GM12891 (cell line): ENCODE measurements at places on chromosomes 7 and 10.

- no peak for DNase-seq
Measured at GRCh38 chr10:79066411-79067240, 2.1 kb upstream of the ZMIZ1 start.

GRCh38 chr7:142733271-142733670 lies 16.0 kb upstream of the PRSS1 start:
- no peak for DNase-seq

DNA sequence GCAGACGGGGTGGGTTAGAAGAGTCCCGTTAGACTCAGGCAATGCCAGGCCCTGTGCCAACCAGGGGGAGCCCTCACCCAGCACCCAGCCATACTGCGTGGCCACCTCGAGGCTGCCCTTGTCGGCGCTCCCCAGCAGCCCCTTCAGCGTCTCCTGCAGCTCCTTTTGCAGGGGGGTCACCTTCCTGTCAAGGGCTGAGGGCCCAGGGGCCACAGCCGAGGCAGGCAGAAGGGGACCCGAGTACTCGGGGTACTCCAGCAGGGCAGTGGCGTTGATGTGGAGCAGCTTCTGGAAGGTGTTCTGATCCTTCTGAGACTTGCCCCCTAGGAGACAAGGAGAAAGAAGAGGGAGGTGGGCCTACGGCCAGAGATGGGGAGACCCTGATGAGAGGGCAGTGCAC lies 9.7 kb downstream of the TBRG4 start:
- DNase-seq = no peak

DNA sequence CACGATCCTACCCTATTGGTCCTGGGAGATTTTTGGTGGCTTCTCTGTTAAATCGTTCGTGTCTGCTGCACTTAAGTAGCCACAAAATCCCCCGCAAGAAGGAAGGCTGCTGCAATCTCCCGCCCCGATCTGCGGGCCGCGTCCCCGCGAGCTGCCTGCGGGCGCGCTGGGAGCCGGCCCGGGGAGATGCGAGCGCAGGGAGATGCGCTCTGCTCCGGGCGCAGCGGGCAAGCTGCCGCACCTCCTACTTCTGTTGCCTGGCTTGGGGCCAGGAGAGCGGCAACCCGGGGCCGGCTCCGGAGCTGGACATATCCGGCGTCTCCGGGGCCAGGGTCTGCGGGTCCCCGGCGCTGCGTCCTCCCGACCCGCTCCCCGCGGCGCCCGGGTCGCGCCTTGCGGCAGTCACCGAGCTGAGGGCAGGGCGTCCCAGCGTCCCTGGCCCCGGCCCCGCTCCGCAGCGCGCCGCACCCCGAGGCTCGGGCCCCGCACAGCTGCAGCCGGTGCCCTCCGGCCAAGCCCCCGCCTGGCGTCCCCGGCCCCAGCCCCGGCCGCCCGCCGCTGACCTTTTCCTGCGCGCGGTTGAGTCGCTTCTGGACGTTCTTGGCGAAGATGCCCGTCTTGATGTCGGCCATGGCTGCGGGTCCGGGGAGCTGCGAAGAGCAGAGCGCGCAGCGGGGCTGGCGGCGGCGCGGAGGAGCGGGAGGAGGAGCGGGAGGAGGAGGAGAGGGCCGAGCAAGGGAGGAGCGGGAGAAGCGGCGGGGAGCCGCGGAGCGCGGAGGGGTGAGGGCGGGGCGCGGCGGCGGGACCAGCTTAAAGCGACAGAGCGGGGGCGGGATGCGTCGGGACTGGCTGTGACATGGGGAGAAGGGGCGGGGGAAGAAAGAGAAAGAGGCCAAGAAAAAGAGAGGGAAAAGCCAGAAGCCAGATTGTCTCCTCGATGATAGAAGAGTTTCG lies at the start of gene AMPH:
AMPH (minus strand) TSS at position 654 of the 954 bp plus-strand sequence; CDS start at position 632, 22 bp downstream.
- peak; percentile 21 for DNase-seq

- DNase-seq = no peak
Measured at GRCh38 chr7:40815512-40815911, 680.7 kb downstream of the SUGCT start.

DNA sequence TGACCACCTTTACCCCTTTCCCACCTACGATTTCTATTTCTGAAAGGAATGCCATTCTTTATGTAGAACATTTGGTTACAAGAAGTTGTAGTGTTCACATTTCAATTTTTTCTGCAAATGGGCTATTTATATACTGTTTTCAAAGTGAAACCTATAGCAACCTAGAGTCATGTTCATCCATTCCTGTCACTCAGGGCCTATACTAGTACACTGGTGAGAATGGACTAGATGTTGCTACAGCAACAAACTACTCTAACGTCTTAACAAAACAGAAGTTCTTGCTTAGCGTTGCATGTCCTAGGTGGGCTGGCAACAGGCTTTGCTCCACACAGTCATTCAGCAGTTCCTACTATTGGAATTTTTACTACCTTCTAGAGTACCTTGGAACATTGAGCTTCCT lies 16.3 kb downstream of the CASD1 start:
- DNase-seq = no peak

DNA sequence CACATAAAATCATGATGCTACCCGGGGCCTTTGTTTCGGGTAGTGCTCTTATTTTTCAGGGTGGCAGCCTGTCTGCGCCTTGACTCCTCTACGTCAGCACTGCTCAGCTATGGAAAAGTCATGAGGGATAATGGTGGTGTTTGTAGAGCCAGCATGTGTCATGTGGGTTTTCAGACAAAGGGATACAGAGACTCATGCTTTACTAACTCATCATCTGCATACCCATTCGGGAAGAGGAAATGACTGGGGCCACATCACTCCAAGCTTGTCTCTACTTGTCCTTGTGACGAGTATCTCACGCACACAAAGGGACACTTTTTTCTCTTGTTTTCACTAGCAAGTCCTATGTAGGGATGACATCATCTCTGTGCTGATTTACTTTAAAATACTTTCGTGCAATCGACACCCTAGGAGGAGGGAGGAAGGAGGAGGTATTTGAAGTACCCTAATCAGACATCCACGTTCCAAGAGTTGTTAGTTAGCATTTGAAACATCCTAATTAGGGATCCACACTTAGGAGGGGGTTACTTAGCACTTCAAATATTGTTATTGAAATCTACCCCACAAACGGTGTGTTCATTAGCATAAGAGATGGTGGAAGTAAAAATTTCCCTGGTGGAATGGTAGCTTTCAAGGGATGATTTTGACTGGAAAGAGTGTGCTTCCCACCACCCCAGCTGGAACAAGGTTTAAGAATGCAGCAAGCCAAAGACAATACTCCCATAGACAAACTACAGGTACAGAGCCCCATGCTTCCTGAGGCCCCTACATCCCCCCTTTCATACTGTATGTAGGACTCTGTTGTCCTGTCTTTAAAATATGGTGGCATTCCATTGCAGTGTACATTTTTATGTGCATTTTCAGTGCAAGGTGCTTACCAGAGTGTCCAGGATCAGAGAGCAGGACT lies 52.0 kb downstream of the THNSL1 start:
- DNase-seq = no peak

- no peak for DNase-seq
Measured at GRCh38 chr7:32958046-32959025, 1.1 kb downstream of the FKBP9 start.

DNA sequence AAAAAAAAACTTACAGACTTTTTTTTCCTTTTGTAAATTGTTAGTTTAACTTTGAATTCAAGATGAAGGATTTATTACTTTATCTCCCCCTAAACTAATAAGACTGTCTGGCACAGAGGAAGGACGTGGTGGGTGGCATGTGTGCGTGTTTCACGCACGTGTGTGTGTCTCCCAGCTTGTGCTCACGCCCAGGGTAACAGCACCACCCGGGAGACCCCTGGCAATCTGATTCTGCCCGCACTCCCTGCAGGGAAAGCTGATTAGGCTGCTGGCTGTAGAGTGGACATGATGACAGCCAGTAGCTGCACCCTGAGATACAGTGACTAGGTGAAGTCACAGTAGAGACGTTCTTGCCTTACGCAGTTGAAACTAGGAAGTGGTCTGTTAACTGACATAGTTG lies 25.3 kb downstream of the WIPI2 start:
- DNase-seq = no peak

DNA sequence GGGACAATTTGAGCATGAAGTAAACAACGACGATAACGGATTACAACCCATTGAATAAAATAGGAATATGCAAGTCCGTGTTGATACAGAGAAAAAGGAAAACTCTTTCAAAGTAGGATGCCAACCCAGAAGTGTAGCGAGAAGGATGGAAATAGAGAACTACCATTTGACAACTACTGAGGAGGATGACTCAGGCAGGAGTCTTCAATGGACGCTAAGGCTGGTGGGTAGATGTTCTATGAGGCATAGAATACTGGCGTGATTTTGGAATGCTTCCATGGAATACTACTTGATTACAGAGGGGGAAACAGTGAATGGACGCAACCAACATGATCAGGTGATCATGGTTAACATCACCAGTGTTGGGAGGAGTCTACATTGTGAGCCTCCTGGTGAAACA lies 828 bp upstream of the CFAP70 start:
- DNase-seq = no peak

DNA sequence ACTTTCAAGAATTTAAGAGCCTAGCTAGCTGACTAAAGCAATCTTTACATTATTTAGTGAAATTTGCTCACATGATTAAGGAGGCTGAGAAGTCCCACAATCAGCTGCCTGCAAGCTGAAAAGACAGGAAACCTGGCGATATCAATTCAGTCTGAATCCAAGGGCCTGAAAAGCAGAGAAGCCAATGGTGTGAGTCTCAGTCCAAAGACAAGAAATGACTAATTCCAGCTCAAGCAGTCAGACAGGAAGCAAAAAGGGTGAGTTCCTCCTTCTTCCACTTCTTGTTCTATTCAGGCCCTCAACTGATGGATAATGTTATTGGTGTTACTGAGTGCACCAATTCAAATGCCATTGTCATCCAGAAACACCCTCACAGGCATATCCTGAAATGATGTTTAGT lies 1231.6 kb upstream of the CELF2 start:
- DNase-seq = no peak

GRCh38 chr10:14558025-14558424 lies 216.7 kb downstream of the FAM107B start:
- DNase-seq = no peak

GRCh38 chr7:29208410-29209250 lies 14.1 kb downstream of the CHN2 start:
- DNase-seq = no peak

DNA sequence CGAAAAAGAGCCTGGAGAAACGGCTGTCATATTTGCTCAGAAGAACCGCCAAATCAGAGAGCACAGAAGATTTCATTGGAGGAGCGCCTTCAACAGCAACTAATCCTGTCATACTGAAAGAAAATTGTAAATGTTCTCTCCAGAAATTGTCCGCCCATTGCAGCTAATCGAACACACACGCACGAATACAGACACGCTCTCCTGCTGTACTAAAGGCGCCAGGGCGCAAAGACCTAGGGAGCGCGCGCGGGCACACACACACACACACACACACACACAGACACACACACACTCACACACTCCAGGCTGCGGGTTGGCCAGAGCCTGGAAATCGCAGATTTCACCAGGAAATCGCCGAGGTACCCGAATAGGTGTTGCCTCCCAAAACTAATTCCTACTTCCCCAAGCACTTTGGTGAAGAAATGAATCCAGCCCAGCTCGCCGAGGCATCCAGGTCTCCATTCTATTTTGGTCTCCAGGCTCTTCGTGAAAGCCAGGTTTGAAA lies at the start of gene CHRM2:
CHRM2 (plus strand) TSS at position 157 of the 505 bp plus-strand sequence. CDS start 146,214 bp downstream, outside the sequence.
- no peak for DNase-seq

GRCh38 chr7:100687751-100688300 lies 6.2 kb downstream of the GIGYF1 start:
- DNase-seq = peak; percentile 10

- DNase-seq = no peak
Measured at GRCh38 chr10:28533186-28533564, 257 bp downstream of the WAC start.

DNA sequence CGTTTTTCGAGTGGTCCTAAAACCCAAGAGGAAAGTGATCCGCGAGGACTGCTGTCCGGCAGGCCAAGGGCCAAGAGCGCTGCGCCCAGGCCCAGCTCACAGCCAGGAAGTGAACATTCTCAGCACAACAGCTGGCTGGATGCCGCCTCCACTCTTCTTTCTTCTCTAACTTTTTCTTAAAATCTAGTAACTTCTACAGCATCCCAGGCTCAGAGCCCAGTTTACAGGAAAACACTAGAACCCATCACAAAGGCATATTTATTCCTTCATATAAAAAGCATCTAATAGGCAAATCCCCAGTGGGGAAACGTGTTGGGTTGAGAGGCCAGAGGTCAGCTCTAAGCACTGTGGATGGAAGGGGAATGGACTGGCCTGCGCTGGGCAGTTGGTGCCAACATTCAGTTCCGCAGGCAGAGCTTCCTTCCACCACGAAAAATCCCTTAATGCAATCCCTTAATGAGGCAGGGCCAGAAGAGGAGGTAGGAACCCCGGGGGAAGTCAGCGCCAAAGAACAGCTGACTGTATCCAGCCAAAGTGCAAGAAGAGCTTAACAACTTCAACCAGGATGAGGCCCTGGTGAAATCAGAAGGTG lies 74.8 kb downstream of the ZRANB1 start:
- DNase-seq = no peak

GRCh38 chr10:62852961-62853702 lies 37.0 kb upstream of the EGR2 start:
- no peak for DNase-seq
